ENCODE measurements at places on chromosomes 7 and 10.

DNA sequence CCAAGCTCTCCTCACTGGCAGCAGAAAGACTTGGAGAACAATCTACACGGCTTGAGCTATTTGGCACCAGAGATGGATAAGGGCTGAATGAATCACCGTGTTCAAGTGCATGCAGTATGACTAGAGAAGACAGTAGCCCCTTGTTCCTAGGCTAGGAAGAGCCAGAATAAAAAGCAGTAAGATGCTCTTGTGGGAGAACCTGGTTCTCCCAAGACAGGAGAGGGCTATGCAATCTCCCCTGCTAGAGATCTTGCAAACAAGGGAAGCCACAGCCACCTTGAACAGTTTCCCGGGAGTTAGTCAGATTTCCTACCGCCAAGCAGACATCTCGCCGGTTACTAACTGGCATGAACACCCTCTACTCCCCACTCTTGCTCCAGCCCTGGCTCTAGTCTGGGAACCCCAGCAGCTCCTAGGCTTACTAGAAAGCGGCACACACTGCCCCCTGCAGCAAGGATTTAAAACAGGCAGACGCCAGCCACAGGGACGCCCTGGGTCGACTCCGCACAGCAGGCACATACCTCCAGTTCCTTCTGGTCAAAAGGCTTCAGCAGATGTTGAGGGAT lies 107.3 kb downstream of the SMURF1 start:
- DNase-seq: no peak

DNA sequence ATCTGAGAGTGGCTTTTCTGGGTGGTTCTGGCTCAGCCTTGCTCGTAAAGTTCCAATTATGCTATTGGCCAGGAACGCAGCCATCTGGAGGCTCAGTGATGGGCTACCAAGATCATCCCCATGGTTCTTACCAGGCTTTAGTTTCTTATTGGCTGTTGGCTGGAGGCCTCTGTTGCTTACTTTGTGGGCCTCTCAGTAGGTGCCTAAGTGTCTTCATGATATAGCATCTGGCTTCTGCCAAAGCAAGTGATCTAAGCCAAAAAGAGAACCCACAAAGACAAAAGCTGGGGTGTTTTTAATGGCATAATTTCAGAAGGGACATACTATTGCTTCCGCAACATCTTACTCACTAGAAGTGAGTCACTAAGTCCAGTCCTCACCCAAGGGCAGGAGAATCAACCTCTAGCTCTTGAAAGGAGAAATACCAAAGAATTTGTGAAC lies 132.0 kb upstream of the MDFIC start:
- DNase-seq: no peak

- no peak for DNase-seq
Measured at GRCh38 chr7:85820702-85821443, 634.0 kb upstream of the SEMA3D start.

DNA sequence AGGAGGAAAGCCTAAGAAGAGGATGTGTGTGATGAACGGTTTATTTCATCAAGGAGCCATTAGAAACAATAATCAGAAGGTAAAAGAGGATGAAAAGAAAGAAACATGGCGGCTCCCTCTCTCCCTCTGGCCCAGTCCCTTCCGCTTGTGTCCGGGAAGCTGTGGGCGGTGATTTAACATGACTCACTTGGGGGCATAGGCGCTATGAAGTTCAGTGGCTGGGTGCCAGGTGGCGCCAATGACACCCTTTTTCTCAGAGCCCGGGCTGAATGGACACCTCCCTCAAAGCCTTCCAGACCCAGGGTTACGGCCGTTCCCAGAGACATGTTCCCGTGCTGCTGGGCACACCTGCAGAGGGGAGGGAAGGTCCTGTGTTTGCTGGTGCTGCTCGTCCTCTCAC lies 244.0 kb downstream of the SKAP2 start:
- DNase-seq: no peak

GRCh38 chr7:1422512-1423263 lies 36.6 kb downstream of the MICALL2 start:
- no peak for DNase-seq

GRCh38 chr7:20290505-20291111 lies 40.1 kb upstream of the ITGB8 start:
- no peak for DNase-seq

DNA sequence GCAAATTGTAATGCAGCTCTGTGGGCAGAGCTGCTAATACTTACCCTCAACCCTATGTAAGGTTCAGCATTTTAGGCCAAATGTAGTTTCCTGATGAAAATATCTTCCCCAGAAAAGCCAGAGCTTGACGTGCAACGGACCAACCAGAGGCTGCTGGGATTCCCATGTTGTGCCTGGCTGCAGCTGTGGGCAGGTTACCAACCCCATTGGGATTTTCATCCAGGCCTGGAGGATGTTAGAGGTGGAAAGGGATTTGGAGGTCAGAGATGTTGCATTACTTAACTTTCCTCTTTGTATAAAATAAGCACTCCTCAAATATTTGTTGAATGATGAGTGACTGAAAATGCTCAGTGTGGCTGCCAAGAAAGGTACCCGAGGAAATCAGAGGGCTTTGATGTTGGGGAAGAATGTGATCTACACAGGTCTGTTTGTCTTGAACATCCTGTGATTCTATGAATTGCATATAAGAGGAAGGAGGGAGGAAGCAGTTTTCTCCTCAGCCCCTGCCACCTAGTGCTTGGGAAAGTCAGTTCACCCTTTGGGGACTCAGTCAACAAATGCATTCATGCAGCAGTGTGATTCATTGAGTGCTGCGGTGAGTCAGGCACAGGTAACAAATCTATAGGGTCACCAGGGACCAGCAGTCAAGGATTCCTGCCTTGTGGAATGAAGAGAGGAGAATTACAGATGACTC lies 487.2 kb downstream of the RPS24 start:
- no peak for DNase-seq

GRCh38 chr7:106840342-106840741 lies 24.7 kb upstream of the PIK3CG start:
- DNase-seq: no peak

- DNase-seq: no peak
Measured at GRCh38 chr7:110909117-110909516, 181.8 kb upstream of the LRRN3 start.

GRCh38 chr7:141697211-141697871 lies 4.6 kb downstream of the DENND11 start:
- DNase-seq: no peak

DNA sequence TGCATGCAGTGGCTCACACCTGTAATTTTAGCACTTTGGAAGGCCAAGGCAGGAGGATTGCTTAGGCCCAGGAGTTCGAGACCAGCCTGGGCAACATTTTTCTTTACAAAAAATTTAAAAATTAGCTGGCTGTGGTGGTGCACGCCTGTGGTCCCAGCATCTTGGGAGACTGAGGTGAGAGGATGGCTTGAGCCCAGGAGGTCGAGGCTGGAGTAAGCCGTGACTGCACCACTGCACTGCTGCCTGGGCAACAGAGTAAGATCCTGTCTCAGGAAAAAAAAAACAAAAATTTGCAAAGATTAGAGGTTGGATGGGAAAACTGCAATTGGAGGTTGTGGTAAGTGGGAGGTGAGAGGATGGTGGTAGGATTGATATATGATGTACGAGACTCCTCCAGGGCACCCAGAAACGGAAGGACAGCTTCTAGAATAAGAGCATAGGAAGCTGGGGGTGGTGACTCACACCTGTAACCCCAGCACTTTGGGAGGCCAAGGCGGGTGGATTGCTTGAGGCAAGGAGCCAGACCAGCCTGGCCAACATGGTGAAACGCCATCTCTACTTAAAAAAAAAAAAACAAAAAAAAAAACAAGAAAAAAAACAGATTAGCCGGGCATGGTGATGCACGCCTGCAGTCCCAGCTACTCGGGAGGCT lies 19.1 kb upstream of the PARP12 start:
- DNase-seq: no peak

DNA sequence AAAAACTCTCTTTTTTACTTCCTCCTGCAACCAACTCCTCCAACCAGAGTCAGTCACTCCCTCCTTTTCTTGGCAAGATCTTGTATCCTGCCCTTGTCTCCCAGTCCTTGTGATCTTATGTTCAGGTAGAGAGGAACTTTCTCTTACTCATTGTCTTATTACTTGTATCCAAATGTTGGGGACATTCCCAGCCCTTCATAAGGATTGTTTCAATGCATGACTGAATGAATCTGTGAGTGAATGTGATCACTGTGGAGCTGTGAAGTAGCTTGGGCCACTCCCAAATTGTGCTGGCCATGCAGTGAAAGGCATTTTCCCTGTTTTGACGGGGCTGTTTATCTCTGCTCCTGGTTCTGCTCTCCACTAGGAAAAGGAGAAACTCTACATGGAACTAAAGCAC lies 93.7 kb downstream of the CFAP58 start:
- no peak for DNase-seq

- no peak for DNase-seq
Measured at GRCh38 chr7:98613601-98614425, 3.3 kb upstream of the NPTX2 start.

- DNase-seq: no peak
Measured at GRCh38 chr7:131110297-131111080, 217.2 kb upstream of the MKLN1 start.

- no peak for DNase-seq
Measured at GRCh38 chr10:114915294-114915693, 22.7 kb upstream of the TRUB1 start.

GRCh38 chr10:28343987-28344895 lies 41.4 kb upstream of the MPP7 start:
- no peak for DNase-seq

DNA sequence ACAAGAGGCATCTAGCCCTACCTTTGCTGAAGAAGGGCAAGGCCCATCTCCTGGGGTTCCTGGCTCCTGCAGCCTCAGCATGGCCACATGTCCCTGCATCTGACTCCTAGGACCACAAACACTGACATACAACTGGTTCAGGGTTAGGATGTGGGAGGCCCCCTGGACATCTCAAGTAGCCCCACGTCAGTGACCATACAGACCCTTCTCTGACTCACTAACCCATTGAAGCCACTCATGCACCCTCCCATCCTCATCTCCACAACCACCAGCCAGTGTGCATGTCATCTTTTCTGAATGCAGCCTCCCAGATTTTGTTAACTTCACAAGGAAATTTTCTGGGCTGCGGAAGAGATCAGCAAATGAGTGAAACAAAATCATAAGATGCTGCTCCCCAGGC lies 18.2 kb downstream of the TMEM176B start:
- DNase-seq: no peak

GRCh38 chr10:19874791-19875190 lies 58.6 kb downstream of the PLXDC2 start:
- no peak for DNase-seq

GRCh38 chr7:127726476-127726875 lies 74.5 kb downstream of the SND1 start:
- DNase-seq: no peak

DNA sequence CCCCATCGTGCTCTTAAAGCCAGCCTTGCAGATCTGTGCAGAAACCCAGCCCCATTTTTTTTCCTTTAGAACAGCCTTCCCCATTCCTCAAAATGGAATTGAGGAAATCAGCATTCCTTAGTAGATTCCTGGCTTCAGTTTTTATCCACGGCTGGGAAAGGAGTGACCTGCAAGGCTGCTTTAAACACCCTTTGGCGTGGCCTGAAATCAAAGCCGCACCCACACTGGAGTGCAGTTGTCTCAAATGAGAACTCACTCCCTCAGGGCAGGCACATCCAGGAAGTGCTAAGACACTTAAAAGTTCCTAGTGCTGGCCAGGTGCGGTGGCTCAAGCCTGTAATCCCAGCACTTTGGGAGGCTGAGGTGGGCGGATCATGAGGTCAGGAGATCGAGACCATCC lies 34.8 kb downstream of the HTR5A start:
- no peak for DNase-seq

- no peak for DNase-seq
Measured at GRCh38 chr10:30500963-30501504, 67.0 kb downstream of the MAP3K8 start.

GRCh38 chr10:119447421-119447820 lies 95.1 kb downstream of the RGS10 start:
- no peak for DNase-seq

GRCh38 chr10:26978519-26978918 lies 117.8 kb upstream of the ABI1 start:
- no peak for DNase-seq

- no peak for DNase-seq
Measured at GRCh38 chr10:102627291-102627735, 17.0 kb upstream of the TRIM8 start.

- DNase-seq: no peak
Measured at GRCh38 chr7:37285706-37286453, 162.8 kb downstream of the ELMO1 start.

- no peak for DNase-seq
Measured at GRCh38 chr10:48439581-48440041, 133.1 kb downstream of the MAPK8 start.

GRCh38 chr10:21166557-21167287 lies 269.6 kb upstream of the NEBL start:
- no peak for DNase-seq

DNA sequence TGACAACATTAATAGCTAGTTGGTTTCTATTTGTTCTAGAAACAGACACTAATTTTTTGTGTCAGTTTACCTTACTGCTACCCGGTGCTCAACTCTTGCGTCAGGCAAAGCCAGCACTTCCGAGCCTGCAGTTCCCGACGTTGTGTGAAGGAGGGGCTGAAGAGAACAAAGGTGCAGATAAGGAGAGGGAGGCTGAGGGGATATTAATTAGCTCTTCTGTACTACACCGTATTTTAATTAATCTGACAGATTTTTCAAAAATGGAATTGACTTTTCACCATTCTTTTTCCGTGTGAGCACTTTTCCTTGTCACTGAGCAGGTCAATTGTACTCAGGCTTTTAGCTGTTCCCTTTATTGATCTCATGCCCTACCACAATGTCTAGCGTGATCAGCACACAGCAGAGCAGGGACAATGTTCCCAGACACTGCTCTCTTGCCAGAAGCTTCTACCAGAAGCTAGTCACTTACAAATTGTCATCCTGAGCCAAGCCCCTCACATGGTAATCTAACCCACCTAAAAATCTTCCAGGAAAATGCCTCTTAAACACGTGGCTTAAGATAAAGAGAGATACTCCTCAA lies 650.5 kb upstream of the MKI67 start:
- no peak for DNase-seq

- DNase-seq: no peak
Measured at GRCh38 chr10:24214762-24215161, 5.8 kb downstream of the KIAA1217 start.

GRCh38 chr10:59880019-59880717 lies 26.2 kb downstream of the CCDC6 start:
- DNase-seq: no peak

- DNase-seq: no peak
Measured at GRCh38 chr7:70907259-70908247, 224.4 kb upstream of the GALNT17 start.

GRCh38 chr10:103889121-103889720 lies 28.8 kb downstream of the STN1 start:
- DNase-seq: no peak
